Fibroblast of skin of back (primary cell): ENCODE measurements at places on chromosomes 16 and 17.
A peak's percentile ranks its signal among the peaks of the same experiment; 100 is the strongest.

GRCh38 chr16:86245895-86246294, 264.4 kb upstream of the FOXF1 start:
- no peak for DNase-seq

- peak; percentile 30 for DNase-seq
Measured at GRCh38 chr16:77645764-77646163, 76.5 kb upstream of the NUDT7 start.

GRCh38 chr16:81532491-81533174, 88.0 kb downstream of the CMIP start:
- DNase-seq = no peak

DNA sequence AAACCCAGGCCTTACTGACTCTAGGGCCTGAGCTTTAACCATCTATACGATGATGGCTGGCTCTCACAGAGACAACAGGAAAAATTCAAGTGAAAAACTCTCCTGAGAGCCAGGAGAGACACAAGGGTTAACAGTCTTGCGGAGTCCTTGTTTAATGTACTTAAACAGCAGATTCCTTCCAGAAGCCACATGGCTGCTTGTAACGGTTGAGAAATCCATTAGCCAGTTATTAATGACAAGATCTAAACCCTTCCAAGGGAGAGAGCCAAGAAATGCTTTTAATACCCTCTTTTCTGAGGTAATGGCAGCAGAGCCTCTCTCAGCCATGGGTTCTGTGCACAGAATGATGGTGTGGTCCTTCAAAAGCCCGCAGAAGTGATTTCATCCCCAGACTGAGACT, 5.2 kb upstream of the ALDOA start:
- no peak for DNase-seq

- DNase-seq = no peak
Measured at GRCh38 chr17:2028737-2029136, 1.2 kb upstream of the DPH1 start.

DNA sequence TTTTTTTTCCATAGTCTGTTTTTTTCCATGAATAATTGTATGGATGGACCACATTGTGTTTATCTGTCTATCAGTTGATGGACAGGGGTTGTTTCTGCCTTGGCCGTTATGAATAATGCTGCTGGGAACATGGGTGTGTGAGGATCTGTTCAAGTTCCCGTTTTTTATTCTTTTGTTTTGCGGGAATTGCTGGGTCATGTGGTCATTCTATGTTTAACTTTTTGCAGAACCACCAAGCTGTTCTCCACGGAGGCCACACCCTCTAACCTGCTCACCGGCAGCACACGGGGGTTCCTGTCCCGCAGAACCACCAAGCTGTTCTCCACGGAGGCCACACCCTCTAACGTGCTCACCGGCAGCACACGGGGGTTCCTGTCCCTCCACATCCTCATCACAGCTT, 5.9 kb upstream of the MSLN start:
- no peak for DNase-seq

- DNase-seq = no peak
Measured at GRCh38 chr17:74639704-74640151, 16.2 kb upstream of the CD300E start.
